SJSA1 (cell line): ENCODE measurements at places on chromosomes 12 and 14.

- no peak for DNase-seq
Observed at GRCh38 chr14:70148351-70148750, 40.4 kb downstream of the SLC8A3 start.

DNA sequence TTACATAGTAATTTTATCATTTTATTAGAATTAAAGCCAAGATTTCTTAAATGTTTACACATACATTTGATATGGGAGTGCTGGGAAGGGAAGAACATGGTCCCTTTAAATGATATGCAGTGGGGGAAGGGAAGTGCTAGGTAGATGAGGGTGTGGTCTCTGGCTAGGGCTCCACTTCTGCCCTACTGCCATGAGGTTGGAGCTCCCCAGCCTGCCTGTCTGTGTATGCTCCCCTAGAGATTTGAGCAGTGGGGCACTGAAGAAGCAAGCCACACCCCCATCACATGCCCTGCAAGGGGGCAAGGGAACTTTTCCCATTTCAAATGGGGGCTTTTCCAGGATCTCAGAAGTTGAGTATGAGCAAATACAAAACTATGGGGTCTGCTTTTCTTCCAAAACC, 25.5 kb downstream of the CLECL1 start:
- no peak for DNase-seq

GRCh38 chr12:113104953-113105510, 30.5 kb downstream of the RASAL1 start:
- DNase-seq, result no peak

- no peak for DNase-seq
Observed at GRCh38 chr12:66653796-66654195, 25.1 kb downstream of the GRIP1 start.

DNA sequence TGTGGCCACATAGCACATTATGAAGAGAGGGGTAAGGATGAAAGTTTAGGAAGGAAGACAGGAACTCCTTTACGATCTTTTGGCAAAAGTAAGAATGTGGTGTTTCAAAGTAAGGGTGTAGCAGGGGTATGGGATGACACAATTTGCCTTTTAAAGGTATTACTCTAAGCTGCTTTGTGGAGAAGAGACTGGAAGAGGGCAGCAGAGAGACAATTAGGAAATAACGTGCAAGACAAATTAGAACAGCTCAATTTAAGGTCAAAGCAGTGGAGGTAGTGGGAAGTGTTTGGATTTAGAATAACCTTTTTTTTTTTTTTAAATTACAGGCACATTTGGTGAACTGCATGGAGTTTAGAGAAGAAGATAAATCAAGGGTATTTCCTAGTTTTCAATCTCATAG, 342.6 kb downstream of the NOVA1 start:
- DNase-seq, result no peak
